ENCODE measurements at places on chromosomes 5 and 9.

- DNase-seq, result no peak
These were observed 587.7 kb upstream of the MEF2C start for GRCh38 chr5:89470658-89471057.

GRCh38 chr5:171585981-171586380 lies 166.5 kb downstream of the FGF18 start:
- no peak for DNase-seq

GRCh38 chr9:137070906-137071275 lies 534 bp upstream of the SAPCD2 start:
- DNase-seq, result no peak

DNA sequence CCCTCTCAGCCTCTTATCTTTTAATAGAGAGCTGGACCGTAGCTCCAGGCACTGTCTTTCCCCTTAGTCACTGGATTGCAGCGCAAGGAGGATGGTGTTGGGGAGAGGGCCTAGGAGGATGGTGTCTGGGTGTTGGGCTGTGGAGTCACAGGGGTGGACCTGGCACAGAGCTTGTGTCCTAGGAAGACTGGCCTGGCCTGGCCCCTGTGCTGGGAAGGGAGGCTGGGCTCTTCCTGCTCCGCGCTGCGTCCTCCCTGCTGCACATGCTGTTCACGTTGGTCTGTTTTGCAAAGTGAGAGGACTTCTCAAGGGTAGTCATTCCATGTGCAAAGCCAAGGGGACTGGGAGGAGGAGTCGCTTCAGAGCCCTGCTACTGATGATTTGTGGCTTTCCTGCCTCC lies 123.9 kb downstream of the EHMT1 start:
- DNase-seq, result no peak

DNA sequence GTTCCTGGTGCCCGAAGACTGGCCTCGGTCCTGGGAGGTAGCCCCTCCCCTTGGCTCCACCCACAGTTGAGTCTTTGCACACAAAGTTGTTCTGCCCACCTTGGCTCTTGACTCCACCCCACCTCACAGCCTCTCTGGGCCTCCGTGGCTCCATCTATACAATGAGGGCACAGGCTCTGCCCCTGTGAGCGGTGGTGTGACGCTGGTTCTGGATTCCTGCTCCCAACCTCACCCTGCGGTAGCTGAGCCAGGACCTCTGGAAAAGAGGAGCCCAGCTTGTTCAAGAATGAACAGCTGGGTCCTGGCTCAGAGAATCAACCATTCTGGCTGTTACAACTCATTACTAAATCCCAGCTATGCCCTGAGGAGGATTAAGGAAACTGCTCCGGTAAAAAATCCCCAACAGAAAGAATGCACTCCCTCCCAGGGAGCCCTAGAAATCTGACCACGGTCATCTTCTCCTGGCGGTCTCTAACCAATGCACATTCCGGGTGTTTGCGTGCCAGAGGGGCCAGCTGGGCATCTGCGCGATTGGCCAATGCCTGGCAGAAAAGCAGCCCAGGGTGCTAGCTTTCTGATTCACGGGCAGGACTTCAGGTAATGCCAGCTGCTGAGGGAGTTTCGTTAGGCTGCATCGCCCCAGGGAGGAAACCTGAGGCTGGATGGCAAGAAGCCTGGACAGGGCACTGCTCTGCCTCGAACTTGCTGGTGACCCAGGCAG lies 9.9 kb upstream of the GRHPR start:
- DNase-seq, result no peak

DNA sequence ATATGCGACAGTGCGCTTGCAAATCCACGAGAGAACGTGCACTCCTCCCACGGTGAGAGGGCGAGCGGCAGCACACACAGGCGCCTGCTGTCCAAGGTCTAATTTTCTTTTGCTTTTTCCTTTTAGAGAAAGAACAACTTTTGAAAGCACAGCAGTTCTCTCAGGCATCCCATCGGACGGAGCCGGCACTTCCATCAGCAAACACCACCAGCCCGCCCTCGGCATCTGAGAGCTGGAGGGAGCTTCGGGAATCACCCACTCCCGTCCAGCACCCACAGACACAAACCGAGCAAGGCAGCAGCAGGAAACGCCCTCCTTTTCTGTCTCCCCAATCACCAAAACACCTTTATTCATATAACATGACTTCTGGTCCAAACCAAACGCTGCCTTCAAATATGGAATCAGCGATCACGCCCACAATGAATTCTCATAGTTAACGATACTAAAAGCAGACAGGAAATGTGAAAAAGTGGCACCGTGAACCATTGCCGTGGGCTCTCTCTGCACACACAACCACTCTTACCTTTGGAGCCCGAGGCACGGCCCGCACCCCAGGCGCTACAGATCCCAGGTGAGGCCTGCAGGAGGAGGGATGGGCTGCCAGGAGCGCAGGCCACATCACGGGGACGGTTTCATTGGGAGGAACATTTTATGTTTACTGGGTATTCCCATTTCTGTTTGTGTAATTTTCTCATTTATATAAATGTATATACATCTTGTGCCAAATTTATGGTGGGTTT lies 14.2 kb downstream of the LPCAT1 start:
- no peak for DNase-seq

GRCh38 chr5:59152701-59153245 lies 569.9 kb downstream of the RAB3C start:
- DNase-seq, result no peak

GRCh38 chr5:54845567-54845941 lies 139.8 kb downstream of the ESM1 start:
- no peak for DNase-seq

GRCh38 chr5:113562828-113563400 lies 49.4 kb downstream of the YTHDC2 start:
- DNase-seq, result no peak

DNA sequence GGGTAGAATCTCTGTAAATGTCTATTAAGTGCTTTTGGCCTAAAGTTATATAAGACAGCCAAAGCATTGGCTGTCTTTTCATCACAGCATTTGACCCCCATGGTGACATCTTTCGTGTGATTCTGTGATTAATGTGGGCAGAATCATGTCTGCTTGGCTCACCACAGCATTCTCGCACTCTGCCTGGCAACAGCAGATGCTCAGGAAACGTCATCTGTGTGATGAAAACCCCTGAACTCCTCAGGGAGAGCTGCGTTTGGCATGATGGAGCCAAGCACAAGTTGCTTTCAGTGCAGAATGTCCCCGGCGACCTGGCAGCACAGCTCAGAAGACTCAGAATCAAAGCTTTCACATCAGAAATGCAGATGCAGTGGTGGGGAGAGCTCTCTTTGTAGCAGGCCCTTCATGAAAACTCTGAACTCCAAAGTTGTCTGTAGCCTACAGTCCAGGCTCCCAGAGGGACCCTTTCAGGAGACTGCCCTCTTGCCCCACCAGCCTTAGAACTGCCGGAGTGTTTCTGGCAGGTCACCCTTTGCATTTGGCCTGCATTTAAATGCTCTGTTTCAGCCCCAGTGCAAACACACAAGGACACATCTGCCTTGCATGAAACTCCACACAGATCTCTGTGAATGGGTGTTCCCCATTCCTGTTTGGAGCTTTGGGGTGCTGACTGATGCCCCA lies 155.6 kb upstream of the PANK3 start:
- no peak for DNase-seq

- DNase-seq, result no peak
These were observed 483.7 kb downstream of the ELAVL2 start for GRCh38 chr9:23342291-23342690.

GRCh38 chr5:6675784-6676491 lies 37.3 kb upstream of the TENT4A start:
- no peak for DNase-seq

DNA sequence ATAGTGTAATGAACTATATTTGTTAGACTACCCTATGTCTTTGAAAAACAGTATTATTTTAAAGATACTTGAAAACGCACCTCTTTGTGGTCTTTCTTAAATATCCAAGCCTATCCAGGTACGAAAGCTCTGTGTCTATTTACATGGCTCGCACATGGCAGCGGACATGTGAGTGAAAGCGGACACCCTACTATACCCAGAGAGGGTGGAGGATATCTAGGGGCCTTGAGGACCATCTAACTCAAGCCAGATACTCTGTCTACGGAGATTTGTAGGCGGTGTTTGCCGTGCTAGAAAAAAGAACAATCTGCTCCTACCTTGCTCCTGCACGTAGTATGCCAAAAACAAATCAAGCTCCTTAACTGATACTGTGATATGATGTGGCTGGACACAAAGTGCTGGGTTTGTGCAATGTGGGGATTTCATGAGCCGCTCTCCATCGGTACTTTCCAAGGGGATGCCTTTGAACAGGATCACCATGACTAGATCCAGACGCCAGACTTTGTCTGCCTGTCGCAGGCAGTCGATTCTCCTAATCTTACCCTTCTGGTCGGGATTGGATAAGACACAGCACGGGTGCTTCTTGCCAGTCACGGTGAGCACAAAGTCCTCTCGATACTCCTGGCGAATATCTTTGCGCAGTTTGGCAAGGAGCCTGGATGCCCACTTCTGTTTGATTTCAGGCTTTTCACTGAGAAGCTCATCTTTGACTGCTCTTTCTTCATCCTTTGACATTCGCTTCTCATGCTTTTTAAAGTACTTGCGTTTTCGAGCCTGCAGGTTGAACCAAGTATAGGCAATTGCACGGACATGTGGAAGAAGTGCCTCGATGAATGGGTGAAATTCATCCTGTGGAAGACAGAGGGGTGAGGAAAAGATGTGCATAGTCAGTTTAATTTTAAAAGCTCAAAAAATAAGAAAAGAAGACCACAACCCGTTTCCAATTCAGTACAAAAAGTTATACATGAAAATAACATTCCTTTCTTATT lies 7.0 kb downstream of the NFIB start:
- DNase-seq, result no peak

- DNase-seq, result no peak
These were observed 24.6 kb downstream of the GFI1B start for GRCh38 chr9:133003071-133003461.

GRCh38 chr5:155700333-155700732 lies 626.6 kb upstream of the SGCD start:
- no peak for DNase-seq

GRCh38 chr9:2241836-2242741 lies 226.9 kb downstream of the SMARCA2 start:
- DNase-seq, result peak; percentile 2

DNA sequence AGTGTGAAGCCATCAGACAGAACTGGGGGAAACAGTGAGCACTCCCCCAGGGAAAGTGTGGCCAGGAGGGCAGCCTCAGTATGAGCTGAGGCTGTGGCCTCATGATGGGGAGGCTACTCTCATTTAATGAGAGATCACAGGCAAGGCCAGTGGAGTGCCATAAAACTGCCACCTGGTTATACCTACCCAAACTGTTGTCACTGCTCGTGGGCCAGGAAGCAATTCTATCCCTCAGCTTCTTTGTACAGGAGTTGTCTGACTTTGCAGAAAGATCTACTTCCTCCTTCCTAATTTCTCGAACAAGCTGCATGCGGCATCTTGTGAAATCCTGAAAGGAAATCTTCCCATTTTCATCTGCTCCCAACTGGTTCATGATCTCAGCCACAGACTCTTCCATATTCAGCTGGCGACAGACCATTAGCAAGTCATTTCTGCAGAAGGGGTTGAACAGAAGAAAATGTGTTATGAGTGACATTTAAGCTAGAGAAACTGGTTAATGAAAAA lies 50.0 kb downstream of the TSSK1B start:
- DNase-seq, result no peak

DNA sequence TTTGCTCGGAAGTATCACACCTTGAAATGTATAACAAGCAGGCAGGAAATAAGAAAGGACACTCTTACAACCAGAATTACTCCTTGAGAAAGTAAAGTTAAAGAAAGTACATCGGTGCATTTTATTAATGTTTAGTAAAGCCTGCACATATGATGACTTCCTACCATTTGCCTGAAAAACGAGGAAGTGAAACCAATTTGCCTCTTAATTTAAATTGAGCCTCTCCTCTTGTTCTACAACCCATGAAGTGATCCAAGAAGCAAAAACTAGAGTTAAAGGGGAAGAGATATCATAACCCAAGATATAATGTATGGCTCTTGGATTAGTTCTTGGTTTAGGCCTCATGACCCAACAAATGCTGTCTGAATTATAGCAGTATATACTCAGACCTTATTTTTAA lies 95.6 kb downstream of the GNAQ start:
- no peak for DNase-seq

- no peak for DNase-seq
These were observed 107.3 kb upstream of the PRLR start for GRCh38 chr5:35337340-35338156.

DNA sequence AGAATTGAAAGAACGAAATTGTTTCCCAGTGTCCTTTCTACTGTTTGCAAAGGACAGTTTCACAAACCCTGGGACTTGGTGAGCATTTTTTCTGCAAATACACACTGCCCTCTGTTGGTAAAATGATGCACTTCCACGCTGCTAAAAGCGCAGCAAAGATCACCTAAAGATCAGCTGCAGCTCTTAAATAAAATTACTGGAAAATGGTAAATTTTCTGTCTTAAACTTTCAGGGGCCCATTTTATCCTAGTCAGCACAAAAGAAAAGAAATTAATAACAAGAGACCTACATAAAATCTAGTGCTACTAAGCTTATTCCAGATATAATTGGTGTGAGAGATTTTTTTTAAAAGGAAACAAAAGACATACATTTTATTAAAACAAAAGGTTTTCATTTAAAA lies 566.0 kb downstream of the CAAP1 start:
- no peak for DNase-seq

DNA sequence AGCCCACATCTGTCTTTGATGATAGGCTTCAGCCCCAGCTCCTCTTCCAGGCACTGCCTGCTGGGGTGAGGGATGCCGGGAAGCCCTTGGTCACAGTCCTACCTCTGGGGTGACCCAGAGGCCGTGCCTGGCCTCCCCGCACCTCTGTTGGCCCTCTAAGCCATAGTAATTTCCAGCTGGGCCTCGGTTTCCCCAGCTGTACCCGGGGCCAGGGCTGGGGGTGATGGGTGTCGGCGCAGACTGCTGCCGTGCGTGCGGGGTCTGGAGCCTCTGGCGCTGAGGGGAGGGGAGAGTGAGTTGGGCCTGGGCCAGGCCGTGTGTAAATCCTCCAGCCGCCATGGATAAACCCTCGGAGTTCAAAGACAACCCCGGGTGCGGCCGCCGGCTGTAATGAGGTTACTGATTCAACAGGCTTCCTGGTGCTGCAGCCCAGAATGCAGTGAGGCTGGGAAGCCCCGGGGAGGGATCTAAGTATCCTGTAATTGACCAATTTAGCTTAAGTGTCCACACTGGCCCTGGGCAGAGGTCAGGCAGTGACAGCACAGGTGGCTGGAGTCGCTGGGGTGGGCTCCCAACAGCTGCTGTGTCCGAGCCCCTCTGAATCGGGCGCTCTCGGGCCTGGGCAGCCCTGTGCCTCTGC lies 7.1 kb downstream of the RXRA start:
- no peak for DNase-seq

- no peak for DNase-seq
These were observed 367.7 kb downstream of the GADD45G start for GRCh38 chr9:89972535-89972934.

GRCh38 chr5:143547342-143547741 lies 143.9 kb upstream of the NR3C1 start:
- DNase-seq, result no peak
